ENCODE measurements at places on chromosomes 11 and 22.
A peak's percentile ranks its signal among the peaks of the same experiment; 100 is the strongest.

DNA sequence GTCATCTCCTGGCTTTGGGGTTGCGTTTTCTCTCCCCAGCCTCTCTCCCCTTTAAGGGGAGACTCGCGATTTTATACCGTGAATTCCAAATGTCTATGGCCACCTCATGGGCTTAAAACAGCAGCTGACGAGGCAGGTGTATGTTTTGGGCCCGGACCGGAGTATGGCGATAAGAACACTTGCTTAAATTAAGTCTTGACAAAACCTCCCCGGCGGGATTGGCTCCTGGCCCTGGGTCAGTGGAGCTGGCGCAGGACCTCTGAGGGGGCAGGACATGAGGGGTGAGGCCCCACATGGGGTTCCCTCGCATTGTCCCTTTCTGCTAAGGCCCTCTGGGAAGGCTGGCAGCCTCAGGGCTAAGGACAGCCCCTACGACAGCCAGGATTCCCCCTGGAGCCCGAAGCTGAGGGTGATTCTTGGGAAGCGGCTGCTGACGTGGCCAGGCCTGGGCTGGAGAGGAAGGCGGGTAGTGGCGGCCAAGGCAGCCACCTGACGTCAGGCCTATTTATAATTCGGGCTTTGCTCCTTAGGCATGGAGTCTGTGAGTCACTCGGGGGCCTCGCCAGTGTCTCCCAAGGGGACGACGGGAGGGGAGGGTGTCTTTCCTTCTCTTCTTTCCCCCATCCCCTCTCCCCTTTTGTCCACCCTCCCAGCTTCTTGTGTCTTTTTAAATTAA is 12.7 kb downstream of the MYO18B start:
- DNase-seq: peak; percentile 55

DNA sequence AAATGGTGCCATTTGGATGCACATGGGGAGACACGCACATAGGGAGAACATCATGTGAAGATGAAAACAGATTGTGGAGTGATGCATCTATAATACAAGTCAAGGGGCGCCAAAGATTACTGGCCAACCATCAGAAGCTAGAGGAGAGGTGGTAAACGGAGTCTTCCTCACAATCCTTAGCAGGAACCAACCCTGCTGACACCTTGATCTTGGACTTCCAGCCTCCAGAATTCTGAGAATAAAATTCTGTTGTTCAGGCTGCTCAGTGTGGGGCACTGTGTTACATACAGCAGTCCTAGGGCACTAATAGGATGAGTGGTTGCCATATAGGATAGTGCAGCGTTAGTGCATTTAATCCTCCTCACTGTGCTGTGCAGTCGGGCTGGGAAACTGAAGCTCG is 8.0 kb upstream of the SEC14L4 start:
- DNase-seq: no peak

DNA sequence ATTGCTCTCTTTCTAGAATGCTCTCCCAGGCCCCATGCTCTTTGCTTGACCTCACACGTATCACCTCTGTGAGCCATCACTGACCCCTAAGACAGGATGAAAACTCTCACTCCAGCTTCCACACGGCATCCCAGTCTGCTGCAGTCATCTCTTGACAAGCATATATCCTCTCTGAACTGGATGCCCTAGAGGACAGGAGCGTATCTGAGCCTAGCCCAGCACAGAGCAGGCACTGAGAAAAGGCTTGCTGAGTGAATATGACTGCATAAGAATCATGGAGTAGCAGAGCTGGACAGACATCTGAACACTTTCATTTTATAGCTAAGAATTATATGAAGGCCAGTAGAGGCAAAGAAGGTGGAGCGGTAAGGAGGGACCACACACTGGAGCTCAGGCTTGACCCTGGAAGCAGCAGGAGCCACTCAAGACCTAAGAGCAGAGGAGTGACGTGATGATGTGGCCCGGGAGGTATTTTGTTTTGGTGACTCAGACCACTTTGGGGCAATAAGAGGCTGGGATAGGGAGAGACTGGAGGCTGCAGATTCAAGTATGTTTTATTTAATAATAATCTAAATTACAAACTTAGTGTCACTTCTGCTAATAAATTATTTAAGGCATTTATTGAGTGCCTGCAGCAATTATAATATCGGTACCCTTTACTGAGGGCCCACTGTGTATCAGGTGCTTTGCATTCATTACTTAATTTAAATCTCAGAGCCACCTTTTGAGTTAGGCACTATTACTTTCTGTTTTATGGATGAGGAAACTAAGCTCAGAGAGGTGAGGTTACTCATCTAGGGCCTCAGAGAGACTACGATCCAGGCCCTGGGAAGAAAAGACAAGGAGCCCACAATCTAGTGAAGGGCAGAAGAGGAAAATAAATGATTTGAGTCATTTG is 42.6 kb downstream of the MAP6 start:
- no peak for DNase-seq

DNA sequence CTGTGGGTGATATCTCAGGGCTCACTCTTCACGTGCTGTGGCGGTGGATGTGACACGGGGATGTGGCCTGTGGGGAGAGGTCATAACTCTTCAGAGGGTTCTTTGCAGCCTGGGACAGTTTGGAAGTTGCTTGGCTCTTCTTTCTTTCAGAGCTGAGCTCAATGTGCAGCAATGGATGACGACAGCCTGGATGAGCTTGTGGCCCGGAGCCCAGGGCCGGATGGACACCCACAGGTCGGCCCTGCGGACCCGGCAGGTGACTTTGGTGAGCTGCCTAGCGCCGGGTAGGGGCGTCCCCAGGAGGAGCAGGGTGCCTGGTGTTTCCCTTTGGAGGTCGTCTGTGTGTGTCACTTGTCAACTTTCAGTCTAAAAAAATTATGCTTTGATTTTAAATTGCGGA is 5.1 kb downstream of the PHRF1 start:
- no peak for DNase-seq

GRCh38 chr11:64875369-64876228 is 2.8 kb downstream of the EHD1 start:
- no peak for DNase-seq

DNA sequence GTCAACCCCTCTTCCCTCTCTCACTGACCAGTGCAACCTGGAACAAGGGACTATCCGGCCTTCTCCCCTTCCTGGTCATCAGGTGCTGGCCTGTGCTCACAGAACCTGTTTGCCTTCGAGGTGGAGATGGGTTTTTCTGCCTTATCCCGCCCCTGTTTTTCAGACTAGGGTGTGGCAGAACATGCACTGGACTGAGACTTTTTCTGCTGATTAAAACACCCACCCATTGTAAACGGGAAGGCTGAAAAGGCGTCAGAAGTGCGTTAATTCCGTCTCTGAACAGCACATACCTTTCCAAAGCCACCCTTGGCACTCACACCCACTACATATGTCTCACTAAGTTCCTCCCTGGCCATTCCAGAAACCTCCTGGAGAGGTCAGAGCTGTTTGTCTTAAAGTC is 4.4 kb upstream of the B3GNT6 start:
- no peak for DNase-seq

DNA sequence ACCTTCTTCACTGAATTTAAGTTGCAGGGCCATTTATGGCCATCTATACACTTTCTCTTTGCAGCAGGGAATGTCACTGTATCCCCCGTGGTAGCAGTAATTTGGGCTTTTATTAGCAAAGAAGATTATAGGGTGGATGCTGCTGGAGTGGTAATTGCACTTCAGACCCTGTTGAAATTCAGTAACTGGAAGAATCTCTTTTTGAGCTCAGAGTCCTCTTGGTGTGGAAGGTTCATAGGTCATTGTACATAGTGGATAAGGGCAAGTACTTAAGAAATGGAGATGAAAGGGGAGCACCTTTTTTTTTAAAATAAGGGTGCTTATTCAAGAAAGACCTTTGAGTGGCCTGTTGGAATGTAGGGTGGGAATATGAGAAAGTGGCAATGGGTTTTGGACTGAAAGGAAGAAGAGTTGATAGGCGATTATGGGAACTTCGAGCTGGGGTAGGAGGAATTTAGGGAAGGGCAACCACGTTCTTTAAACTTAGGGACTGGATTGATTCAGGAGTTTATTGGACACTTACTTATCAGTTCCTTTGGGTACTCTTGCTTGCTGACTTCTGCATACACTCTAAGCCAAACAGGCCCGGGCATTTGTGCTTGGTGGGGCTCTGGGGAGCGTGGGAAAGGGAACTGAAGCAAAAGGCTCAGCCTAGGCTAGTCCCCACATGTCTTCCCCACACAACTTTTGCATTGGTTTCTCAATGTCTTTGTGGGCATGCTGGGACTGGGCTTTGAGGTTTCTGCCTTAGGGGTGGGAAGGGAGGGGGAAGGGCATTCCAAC is 26.5 kb downstream of the CTNND1 start:
- DNase-seq: peak; percentile 81

DNA sequence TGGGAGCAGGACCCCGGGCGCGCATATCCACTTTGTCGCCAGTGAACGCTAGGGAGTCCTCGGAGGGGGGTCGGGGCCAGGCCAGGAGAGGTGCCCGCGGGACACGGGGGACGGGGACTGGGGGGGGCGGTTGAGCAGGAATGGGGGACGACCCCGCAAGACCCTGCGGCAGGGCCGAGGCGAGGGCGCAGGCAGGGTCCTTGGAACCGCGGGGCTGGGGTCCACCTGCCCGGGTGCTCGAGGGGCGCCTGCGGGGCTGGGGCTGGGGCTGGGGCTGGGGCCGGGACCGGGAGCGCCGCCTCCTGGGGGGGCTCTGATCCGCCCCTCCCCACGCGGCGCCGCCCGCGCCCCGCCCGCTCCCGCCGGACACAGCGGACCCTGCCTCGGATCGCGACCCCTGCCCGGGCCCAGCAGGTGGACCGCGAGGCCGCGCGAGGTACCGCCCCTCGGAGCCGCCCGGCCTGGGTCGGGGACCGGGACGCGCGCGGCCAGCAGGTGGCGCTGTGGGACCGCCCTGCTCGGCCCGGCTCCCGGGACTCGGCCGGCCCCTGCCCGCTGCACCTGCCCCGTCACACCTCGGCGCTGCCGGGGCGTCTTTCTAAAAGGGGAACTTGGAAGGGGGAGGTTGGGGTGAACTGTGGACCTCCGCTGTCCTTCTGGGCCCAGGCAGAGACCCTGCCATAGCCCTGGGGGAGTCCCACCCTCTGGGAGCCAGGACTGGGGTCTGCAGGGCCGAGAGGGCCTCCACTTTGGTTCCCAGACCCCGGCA is 11.0 kb downstream of the CRELD2 start:
- DNase-seq: no peak

DNA sequence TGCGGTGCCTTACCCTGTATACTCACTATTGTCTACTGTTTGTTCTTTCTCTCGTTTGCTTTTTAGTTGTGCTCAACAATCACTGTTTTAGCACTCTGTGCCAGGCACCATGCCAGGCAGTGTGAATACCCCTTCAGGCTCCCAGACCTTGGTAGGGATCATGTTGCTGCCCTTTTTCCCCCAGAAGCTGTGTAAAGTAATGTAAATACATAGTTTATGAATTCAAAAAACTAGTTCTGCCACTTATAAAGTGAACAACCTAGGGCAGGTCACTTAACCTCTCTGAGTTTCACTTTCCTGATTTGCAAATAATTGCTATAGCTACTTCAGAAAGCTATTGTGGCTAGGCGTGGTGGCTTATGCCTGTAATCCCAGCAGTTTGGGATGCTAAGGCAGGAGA is 81.0 kb upstream of the CTSC start:
- DNase-seq: no peak

DNA sequence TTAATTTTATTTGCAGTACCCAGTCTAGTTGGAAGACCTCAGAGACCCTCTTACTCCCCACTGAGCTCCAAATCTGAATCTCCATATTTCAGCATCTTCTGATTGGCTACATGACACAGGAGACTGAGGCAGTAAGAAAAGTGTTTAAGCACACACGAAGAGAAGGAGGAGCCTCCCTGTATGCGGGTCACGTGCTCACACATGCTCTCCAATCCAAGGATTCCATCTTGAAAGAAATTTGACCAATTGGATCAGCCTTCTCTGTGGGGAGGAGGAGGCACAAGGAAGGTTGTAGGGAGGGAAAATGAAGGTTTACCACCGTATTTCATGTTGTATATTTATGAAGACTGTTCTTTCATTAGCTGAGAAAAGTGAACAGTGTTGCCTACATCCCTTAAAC is 1.2 kb downstream of the OR6T1 start:
- no peak for DNase-seq

DNA sequence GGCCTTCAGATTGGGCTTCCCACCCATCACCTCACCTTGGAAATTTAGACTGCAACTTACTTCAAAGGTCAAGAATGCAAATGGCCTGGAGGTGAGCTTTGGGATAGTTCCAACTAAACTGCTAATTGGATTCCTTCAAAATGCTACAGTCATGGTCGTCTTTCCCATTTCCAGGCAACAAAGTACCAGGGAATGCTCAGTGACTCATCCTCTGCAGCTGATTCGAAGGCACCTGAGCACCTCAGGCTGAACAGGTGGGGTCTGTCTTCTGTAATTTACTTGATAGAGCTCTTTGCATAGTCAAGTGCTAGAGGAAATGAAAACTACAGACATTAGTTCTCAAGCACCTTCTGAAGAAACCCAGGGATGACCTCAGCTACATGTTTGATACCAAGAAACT is 20.5 kb upstream of the FSHB start:
- no peak for DNase-seq

GRCh38 chr11:64534391-64534801 is 56.6 kb upstream of the SLC22A12 start:
- no peak for DNase-seq

- DNase-seq: no peak
Measured at GRCh38 chr11:126718276-126718675, 282.3 kb downstream of the KIRREL3 start.

DNA sequence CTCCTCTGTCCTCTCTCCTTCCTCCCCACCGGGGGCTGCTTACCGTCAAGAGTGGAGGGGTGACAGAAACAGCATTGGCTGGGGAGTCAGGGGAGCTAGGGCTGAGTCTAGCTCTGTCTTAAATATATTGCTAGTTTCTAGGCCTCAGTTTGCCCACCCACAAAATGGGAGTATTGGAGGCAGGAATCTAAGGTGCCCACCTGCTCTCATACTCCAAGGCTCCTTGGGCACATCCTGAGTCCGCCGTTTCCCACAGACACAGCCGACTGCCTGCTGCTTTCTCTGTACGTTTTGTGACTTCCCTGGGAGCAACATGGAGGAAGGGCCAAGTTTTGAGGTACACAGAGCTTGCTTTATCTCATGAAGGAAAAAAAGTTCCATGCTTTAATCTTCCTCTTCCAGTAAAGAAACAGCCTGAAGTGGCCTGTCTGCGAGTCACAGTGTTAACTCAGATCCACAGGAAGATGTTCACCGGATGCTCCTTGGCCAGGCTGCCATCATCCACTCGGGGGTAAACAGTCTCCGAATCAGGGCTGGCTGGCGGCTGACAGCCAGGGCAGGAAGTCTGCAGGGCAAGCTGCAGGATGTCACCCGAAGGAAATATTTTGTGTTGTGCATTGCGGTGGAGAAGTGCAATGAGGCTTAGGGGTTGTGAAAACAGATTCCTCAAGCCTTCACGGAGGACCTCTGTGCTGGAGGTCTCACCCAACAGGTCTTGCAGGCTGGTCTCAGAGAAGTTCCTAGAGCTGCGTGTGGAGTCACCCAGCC is 11.0 kb upstream of the CERK start:
- DNase-seq: no peak

DNA sequence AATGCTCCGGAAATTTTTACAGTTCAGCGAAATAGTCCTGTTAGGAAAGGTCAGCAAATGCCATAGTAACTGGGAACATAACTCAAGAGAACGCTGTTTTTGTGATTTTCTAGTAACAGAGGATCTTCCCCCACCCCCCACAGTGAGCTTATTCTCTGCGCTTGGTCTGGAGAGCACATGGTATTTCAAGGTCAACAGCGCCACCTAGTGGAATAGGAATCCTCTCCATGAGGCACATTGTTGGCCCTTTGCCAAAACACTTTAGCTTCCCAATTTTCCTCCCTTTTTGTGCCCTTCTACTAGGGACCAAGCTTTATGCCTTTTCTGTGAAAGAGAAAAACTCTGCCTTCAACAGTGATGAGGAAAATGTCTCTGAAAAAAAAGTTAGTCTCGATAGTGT is 13.2 kb upstream of the OR4C12 start:
- DNase-seq: no peak

- DNase-seq: no peak
Measured at GRCh38 chr11:87712802-87713202, 462.4 kb downstream of the RAB38 start.

Data from ureter (tissue), 1 donor.